CD4-positive, alpha-beta T cell (primary cell): ENCODE measurements at places on chromosomes 3 and 15. TPM values are rescaled to one million over a fixed set of nuclear protein-coding genes. Genes with fewer than 3 reads are reported as not detected.

The CGNL1 gene
- total RNA-seq, result not detected

The CAV3 gene
- total RNA-seq, result not detected

The MYEF2 gene
- 19.3 TPM for total RNA-seq

The BCL2A1 gene
- total RNA-seq, result 18.7 TPM

The NOX5 gene
- not detected for total RNA-seq

The LYZL4 gene
- total RNA-seq, result not detected

The APEH gene
- total RNA-seq, result 44.3 TPM

The SAMMSON gene
- not detected for total RNA-seq

The LRTM1 gene
- total RNA-seq, result not detected

The C3orf85 gene
- total RNA-seq, result not detected

The CTXND1 gene
- not detected for total RNA-seq

The ERC2 gene
- total RNA-seq, result not detected

The SH3GL3 gene
- total RNA-seq, result not detected

The CISH gene
- 3.7 TPM for total RNA-seq

The IMPG2 gene
- 0.66 TPM for total RNA-seq

The FGD5 gene
- not detected for total RNA-seq

The SCAANT1 gene
- 2.1 TPM for total RNA-seq

The DNASE1L3 gene
- 0.53 TPM for total RNA-seq

The STOML1 gene
- total RNA-seq, result 4.6 TPM

The SPRED1 gene
- total RNA-seq, result 0.05 TPM

The PCOLCE2 gene
- not detected for total RNA-seq

The MESP2 gene
- not detected for total RNA-seq

The DCBLD2 gene
- 2.5 TPM for total RNA-seq

The CNTN3 gene
- total RNA-seq, result not detected

The DUOXA1 gene
- 1.0 TPM for total RNA-seq

The KLHL24 gene
- total RNA-seq, result 191 TPM

The BFSP2 gene
- not detected for total RNA-seq

The DENND4A gene
- total RNA-seq, result 69.6 TPM
